Mesothelial cell of epicardium (in vitro differentiated cells): ENCODE measurements at places on chromosomes 1 and 21.
A peak's percentile ranks its signal among the peaks of the same experiment; 100 is the strongest.

- DNase-seq: no peak
Observed at GRCh38 chr1:93578433-93578830, 103.2 kb downstream of the BCAR3 start.

DNA sequence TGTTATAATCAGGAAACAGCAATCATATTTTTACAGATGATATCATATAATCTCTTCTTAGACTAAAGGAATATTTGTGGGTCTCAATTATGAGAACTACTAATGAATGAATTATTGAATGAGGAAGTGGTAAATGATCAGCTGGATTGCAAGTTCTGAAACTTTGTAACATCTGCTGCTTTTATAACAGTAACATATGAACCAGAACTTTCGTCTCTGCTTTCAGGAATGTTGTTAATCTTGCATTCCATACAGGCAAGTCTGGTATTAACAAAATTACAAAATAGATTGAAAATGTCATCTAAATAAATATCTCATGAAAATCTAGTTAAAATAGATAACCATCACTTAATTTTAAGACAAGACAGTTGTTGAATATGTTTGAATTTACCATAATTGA is 110.5 kb upstream of the COL11A1 start:
- no peak for DNase-seq

DNA sequence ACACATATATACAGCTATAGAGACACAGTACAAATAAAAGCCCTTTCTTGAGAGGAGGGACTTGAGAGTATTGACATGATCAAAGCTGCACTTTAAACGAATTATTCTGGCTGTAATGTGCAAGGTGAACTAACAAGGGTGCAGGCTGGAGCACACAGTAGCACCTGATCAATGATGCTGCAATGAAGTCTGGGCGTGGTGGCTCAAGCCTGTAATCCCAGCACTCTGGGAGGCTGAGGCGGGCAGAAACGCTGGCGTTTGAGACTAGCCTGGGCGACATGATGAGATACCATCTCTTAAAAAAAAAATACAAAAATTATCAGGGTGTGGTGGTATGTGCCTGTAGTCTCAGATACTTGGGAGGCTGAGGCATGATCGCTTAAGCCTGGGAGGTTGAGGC is 14.1 kb upstream of the CTH start:
- no peak for DNase-seq

DNA sequence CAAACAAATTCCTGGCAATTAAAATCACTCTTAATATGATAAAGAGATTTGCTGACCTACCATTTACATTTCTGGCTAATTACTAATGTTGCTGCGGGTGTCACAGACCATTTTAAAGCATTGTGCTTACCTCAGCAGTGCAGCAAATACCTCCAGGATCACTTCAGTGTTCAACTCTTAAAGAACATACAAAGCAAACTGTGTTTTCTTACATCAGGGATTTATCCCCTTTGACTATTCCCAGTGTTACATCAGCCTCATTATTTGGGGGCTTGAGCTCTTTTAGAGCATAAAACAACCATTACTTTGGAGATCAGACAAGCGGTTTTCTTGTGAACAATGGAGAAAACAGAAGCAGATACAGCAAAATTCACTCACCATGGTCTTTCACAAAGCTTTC is 185.4 kb downstream of the LYPLAL1 start:
- no peak for DNase-seq

GRCh38 chr1:243883551-243883950 is 33.5 kb upstream of the AKT3 start:
- no peak for DNase-seq

DNA sequence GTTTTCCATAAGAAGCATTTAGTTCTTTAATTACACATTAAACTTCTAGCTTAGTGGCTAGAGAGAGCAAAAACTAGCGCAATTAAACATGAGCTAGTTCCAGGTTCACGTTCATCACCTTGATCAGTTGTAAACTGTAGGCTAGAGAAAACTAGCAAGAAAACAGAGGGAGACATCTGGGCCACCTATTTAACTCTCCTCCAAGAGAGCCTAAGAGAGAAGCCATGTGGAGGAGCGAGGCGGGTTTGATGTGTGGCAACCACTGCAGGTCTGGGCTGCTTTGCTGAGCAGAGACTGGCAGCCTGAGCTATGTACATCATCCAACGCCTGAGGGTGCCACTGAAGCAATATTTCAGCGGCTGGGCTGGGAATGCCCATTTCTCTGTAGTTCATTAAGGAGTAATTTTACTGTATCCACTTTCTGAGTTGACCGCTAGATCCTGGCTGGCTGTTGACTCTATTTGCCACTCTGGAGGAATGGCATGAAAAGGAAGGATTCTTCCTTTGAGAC is 252.9 kb downstream of the DYRK1A start:
- DNase-seq: no peak

DNA sequence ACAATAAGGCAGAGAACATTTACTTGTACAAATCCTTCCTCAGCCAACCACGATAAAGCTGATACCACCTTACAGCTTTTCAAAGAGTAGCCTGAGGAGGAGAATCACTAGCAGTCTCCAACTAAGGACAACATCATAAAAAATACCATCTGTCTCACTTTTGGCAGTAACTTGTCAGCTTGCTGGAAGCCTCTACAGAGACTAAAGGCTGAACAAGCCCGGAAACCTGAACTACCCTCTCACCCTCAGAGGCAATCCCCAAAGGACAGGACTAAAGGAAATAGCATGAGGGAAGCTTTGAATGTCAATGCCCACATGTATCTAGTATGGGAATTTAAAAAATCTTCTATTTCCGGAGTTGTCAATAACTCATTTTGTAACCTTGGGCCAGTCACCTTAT is 10.6 kb downstream of the SRSF4 start:
- DNase-seq: no peak

- no peak for DNase-seq
Observed at GRCh38 chr1:240210026-240210425, 118.3 kb downstream of the FMN2 start.

GRCh38 chr1:101059945-101060542 is 34.5 kb upstream of the DPH5 start:
- no peak for DNase-seq

- DNase-seq: no peak
Observed at GRCh38 chr1:168086438-168086837, 50.3 kb downstream of the GPR161 start.

- no peak for DNase-seq
Observed at GRCh38 chr1:79262745-79263258, 256.3 kb upstream of the ADGRL4 start.

DNA sequence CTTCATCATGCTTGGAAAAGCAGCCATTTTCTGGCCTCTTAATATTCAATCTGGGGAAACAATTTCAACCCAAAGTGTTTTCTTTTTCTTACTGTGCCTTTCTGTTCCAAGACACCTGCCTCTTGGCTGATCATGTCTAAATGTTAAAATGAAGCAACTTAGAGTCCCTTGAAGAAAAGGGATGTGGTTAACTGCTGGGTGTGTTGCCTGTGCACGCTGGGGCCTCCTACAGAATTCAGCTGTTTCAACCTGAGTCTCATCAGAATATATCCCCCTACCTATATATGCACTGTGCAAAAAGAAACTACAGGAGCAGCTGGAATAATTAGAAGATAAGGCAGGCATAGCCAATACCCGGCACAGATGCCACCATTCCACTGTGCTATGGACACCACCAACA is 222.0 kb downstream of the OMA1 start:
- no peak for DNase-seq

- DNase-seq: no peak
Observed at GRCh38 chr1:16087733-16088132, 14.3 kb upstream of the FAM131C start.

DNA sequence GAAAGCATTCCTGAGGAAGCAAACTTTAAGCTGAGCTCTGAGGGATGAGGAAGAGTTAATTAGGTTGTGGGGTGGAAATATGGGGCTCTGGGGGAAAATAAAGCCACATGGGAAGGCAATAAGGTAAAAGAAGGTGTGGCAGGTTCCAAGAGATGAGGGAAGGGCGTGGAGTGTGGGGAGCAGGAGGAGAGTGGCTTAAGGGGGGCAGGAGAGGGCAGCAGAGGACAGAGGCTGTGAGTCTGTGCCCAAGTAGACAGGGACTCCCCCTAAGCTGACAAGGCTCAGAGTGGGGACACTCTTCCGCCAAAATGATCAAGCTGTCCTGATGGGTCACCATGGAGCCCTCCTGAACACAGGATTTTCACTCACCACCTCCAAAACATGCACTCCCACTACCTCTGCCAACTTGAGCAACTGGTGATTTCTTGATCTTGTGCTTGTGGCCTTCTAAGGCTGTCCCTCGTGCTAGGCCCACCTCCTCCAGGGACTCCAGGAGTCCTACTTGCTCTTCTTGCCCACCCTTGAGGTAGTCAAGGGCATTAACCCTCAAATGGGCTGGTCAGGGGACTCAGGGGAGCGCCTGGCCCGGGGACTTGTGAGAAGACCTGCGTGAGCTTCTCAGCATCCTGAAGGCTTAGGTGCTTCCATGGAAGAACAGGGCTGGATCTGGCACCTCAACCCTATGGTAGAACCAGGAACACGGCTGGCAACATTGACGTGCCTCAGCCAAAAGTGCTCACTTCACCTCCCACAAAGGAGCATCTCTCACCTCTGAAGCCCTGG is 23.4 kb downstream of the DMAP1 start:
- no peak for DNase-seq

- DNase-seq: no peak
Observed at GRCh38 chr1:237171454-237172117, 129.6 kb downstream of the RYR2 start.

DNA sequence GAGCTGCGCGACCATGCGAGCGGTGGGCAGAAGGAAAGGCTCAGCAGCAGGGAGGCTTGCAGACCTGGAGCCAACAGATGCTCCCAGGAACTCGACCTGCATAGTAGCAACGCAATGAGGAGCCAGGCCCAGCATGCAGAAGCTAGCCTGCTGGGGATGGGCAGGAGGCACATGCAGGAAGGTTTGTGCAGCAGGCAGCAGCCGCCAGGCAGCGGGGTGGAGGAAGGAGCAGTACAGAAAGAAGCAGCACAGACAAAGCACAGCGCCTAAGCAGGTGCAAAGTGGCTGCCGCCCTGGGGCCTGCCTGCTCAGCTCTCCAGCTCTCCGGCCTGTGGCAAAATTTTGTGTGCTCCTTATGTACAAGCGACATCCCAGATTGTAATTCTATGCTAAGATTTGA is 213.5 kb upstream of the MAP1LC3C start:
- no peak for DNase-seq

DNA sequence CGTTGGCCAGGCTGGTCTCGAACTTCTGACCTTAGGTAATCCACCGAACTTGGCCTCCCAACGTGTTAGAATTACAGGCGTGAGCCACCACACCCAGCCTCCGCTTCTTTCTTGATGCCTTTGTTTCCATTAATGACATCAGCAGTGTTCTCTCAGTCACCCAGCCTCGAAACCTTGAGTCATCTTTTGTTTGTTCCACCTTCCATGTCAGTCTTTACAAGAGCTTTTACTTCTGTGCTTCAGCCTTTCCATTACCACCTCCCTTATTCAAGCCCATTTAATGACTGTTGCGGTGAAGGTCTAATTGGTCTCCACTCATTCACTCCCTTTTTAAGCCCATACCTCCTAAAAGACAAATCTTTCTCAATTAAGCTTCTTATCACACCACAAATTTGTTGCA is 146.6 kb upstream of the ADGRL2 start:
- DNase-seq: no peak

- DNase-seq: no peak
Observed at GRCh38 chr1:187110351-187110750, 281.6 kb downstream of the PLA2G4A start.

- DNase-seq: peak; percentile 57
Observed at GRCh38 chr1:54499360-54500106, 48.5 kb upstream of the ACOT11 start.

DNA sequence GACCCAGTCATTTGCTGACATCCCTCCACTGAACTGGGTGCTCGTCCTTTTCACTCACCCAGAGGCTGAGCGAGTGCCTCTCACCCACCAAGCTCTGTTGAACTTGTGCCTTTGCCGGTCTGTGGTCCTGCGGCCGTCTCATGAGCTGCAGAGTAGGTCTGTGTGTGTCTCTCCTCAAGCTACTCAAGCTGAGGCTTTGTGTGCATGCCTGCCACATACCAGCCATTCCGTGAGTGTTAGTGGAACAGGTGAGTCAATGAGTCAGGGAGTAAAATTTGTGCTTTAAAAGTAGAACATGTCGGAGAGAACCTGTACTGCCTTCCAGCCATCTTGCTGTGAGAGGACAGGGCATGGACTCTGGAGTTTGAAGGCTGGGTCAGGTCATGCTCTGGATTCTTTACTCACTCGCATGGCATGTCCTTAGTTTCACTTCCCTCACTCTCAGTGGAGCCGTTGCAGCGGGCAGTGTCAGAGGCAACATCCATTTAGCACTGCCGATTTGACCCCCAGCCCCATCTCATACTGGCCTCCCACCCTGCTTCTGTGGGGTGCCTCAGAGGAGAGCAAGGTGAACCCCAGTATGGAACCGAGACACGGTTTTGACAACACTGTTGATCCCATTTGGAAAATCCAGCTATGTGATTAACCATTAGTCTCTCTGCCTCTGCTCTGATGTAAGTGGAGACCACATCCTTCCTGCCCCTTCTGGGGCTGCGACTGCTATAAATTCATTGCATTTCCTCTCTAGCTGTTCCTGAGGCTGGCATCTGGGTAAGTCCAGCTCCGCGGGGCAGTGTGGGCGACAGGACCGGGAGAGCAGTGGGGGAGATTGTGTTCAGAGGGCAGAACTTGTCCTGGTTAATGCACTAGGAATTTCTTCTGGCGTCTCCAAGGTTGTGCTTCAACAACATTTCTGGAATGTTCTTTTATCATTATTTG is at the start of gene NLRP3:
Gene NLRP3 (plus strand): TSS at position 751 of the 939 bp plus-strand sequence. CDS start 2,628 bp downstream, outside the sequence.
- no peak for DNase-seq

- DNase-seq: no peak
Observed at GRCh38 chr1:3654549-3655281, 2.4 kb downstream of the TP73 start.

GRCh38 chr1:50975436-50975835 is 5.4 kb downstream of the CDKN2C start:
- DNase-seq: no peak

- no peak for DNase-seq
Observed at GRCh38 chr1:160353223-160353622, 10.0 kb downstream of the NCSTN start.

GRCh38 chr1:244451539-244451950 is at the start of gene ADSS2:
ADSS2 (minus strand) TSS chr1:244451909; CDS start chr1:244451817, 92 bp downstream.
- DNase-seq: no peak

DNA sequence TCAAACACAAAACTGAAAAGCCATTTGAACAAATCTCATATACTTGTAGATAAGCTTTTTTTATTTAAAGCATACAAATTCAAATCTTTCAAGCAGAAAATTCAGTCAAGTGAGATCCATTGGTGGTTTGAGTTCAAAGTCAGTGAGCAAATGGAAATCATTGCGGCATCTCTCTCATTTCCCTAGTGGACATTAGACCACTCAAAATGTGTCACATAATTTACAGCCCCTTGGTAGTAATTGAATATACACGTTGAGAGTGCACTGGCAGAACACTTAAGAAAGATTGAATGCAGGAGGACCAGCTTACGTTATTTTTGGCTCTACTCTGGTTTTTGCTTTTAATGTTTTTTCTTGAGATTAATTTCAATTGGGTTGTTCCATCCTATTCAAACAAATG is 633.7 kb downstream of the USP25 start:
- no peak for DNase-seq

DNA sequence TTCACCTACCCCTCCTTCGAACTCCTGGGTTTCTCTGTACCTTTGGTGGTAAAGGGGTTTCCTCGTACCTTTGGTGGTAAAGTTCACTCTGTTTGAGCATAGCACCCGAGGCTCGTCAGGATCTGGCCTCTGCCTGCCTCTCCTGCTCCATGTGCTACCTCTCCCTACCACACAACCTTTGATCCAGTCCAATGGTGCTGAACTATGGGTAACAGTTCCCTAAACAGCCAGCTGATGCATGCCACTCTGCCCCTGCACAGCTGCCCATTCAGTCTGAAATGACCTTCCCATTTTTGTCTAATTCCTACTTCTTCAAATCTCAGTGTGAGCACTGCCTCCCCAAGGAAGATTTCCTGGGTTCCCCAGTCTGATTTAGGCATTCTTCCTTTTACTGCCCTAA is 14.0 kb downstream of the OVAAL start:
- no peak for DNase-seq
